ENCODE measurements at places on chromosomes 7 and 10.

- no peaks in the 10 kb centered on the region for H3K36me3 ChIP-seq
- H3K4me3 ChIP-seq = no peak overlapping the region
- no peak for DNase-seq
- no peaks in the 10 kb centered on the region for H3K4me1 ChIP-seq
- no peak overlapping the region for H3K27ac ChIP-seq
These were observed 111.2 kb downstream of the NOC3L start for GRCh38 chr10:94251568-94251967.

GRCh38 chr10:10911035-10911434 is 106.6 kb upstream of the CELF2 start:
- H3K4me1 ChIP-seq = peaks cover 8% of the 10 kb centered on the region
- H3K36me3 ChIP-seq = no peaks in the 10 kb centered on the region
- H3K4me3 ChIP-seq = no peak overlapping the region
- H3K27ac ChIP-seq = no peak overlapping the region

GRCh38 chr7:103660455-103661371 is 214.7 kb upstream of the SLC26A5 start:
- no peaks in the 10 kb centered on the region for H3K36me3 ChIP-seq
- H3K4me1 ChIP-seq = no peaks in the 10 kb centered on the region
- H3K27ac ChIP-seq = no peak overlapping the region
- no peaks in the 10 kb centered on the region for H3K27me3 ChIP-seq

DNA sequence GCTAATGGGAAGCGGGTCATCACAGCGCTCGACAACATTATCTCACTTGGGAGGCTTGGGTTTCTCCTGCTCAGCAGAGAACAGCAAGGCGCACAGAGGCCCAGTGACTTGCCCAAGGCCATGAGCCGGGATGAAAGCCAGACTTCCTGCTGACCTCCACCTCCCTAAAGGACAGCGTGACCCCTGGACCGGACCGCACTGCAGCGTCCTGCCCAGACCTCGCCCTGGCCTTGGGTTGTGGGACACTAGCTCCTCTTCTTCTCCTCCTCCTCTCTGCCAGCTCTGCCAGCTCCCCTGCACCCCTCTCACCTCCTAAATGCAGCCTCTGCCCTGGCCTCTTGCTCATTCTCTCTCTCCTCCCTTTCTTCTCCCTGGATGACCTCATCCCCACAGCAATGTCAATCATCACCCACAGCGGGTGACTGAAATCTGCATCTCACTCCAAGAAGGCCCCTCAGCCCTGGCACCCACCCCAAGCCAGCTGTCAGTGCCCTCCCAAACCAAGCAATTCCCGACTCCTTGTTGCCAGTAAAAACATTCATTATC is 19.4 kb downstream of the SPOCK2 start:
- DNase-seq = no peak
- no peak overlapping the region for H3K4me3 ChIP-seq
- no peaks in the 10 kb centered on the region for H3K27me3 ChIP-seq
- H3K27ac ChIP-seq = no peak overlapping the region
- no peaks in the 10 kb centered on the region for H3K36me3 ChIP-seq
- no peaks in the 10 kb centered on the region for H3K4me1 ChIP-seq

DNA sequence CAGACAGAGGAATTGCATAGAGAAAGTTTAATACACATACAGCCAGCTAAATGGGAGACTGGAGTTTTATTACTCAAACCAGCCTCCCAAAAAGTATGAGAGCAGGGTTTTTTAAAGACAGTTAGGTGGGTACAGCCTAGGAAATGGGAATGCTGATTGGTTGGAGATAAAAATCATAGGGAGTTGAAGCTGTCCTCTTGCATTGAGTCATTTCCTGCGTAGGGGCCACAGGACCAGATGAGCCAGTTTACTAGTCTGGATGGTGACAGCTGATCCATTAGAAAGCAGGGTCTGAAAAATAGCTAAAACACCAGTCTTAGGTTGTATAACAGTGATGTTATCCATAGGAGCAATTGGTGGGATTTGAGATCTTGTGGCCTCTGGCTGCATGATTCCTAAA is 76.1 kb upstream of the POM121L12 start:
- H3K27ac ChIP-seq = no peak overlapping the region
- no peak for DNase-seq
- H3K4me3 ChIP-seq = no peak overlapping the region
- H3K27me3 ChIP-seq = no peaks in the 10 kb centered on the region
- H3K36me3 ChIP-seq = no peaks in the 10 kb centered on the region

DNA sequence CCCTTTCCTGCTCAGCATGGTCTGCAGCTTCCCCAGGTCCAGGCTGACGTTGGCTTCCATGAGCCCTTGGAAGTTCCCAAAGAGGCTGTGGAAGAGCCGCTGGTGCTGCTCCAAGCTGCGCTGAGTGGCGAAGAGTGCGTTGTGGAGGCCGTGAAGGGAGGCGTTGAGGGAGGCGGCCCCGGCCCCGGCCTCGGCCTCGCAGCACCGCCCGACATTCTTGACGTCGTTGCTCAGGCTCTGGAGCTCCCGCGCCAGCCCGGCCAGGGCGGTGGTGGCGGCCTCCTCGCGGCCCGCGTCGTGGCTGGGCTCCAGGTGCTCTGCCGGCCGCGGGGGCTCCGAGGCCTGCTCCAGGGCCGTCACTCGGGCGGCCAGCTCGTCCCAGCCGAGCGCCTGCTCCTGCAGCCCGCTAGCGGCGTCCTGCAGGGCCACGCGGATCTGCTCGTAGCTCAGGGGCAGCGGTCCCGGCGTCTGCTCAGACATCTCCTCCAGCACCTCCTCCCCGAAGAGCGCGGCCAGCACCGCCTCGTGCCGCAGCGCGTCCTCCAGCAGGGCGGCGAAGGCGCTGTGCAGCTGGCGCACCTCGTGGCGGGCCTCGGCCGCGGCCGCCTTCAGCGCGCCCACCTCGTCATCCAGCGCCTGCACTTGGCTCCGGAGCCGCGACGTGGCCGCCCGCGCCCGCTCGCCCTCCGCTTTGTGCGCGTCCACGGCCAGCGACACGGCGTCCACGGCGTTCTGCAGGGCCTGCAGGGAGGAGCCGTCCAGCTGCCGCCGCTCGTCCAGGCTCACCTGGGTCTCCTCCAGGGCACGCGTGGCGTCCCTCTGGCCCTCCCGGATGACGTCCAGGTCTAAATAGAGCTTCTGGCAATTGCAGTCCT is 14.7 kb downstream of the MMRN2 start:
- no peak overlapping the region for H3K4me3 ChIP-seq
- H3K36me3 ChIP-seq = no peaks in the 10 kb centered on the region
- no peak overlapping the region for H3K27ac ChIP-seq
- DNase-seq = peak; percentile 77
- H3K4me1 ChIP-seq = peaks cover 6% of the 10 kb centered on the region

- no peaks in the 10 kb centered on the region for H3K4me1 ChIP-seq
- H3K36me3 ChIP-seq = peaks cover 36% of the 10 kb centered on the region
These were observed 738 bp downstream of the POM121 start for GRCh38 chr7:72925546-72926120.

DNA sequence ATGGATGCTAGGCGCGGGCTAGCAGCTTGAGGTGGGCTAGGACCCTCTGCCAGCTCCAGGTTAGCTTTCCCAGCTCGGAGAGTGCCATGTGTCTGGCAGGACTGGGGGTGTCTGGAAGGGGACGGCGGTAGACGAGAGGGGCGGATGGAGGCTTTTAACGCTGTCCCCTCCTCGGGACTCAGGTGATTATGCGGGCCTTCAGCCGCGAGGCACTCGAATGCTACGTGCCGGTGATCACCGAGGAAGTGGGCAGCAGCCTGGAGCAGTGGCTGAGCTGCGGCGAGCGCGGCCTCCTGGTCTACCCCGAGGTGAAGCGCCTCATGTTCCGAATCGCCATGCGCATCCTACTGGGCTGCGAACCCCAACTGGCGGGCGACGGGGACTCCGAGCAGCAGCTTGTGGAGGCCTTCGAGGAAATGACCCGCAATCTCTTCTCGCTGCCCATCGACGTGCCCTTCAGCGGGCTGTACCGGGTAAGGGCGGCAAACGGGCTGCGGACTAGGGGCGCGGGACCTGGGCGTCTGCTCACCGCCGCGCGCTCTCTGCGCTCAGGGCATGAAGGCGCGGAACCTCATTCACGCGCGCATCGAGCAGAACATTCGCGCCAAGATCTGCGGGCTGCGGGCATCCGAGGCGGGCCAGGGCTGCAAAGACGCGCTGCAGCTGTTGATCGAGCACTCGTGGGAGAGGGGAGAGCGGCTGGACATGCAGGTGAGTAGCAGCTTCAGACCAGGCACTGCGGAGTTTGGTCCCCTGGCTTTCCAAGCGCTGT is 1.1 kb downstream of the CYP26A1 start:
- peak; percentile 59 for DNase-seq
- no peak overlapping the region for H3K27ac ChIP-seq
- peaks cover 47% of the 10 kb centered on the region for H3K4me1 ChIP-seq
- H3K4me3 ChIP-seq = peak overlapping the region; percentile 70

DNA sequence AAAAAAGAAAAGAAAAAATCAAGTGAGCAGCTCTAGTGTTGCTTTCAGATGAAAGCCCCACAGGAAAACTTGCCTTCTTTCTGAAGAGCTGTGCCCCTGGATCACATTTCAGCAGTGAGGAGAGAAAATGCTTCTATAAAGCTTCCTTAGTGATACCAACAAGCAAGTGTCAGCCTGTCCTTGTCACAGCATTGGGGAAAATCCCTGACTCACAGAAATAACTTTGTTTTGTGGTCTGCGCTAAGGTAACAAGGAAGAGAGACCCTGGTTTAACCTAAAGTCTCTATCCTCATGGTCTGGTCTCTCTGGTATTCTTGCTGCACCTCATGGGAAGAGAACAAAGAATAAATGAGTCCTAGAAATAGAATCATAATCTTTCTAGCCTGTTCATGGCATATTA is 885.2 kb upstream of the SORCS1 start:
- no peaks in the 10 kb centered on the region for H3K27me3 ChIP-seq
- no peak overlapping the region for H3K27ac ChIP-seq
- H3K4me1 ChIP-seq = peaks cover 7% of the 10 kb centered on the region
- no peak overlapping the region for H3K4me3 ChIP-seq

DNA sequence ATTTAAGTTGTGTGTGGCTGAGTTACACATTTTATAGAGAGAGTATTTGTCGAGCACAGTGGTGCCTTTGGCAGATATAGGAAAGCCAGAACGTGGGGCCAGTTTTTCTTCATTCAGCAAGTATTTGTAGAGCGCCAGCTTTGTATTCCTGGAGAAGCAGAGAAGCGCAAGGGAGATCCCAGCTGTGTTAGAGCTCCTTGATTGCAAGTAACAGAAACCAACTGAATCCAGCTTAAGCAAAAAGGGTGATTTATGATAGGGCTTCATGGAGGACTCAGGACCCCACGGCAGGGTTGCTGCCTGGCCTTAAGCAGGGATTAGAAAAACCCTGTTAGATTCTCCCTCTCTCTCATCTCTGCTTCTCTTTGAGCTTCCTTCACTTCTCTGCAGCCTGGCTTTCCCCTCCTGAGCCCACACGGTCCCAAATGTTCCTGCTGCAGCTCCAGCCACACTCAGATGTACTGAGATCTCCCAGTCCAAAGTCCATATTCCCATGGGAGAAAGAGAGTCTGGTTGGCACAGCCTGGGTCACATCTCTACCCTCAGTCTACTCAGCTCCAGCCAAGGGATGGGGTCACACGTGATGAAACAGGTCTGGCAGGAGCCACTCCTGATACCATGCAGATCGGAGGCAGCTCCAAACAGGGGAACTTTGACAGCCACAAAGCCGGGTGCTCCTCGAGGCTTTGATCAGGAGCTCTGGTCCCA is 16.7 kb downstream of the UBTD1 start:
- H3K27me3 ChIP-seq = no peaks in the 10 kb centered on the region
- H3K36me3 ChIP-seq = no peaks in the 10 kb centered on the region
- no peak overlapping the region for H3K4me3 ChIP-seq
- DNase-seq = no peak
- H3K27ac ChIP-seq = no peak overlapping the region

- no peak overlapping the region for H3K27ac ChIP-seq
- no peaks in the 10 kb centered on the region for H3K4me1 ChIP-seq
- DNase-seq = no peak
- H3K4me3 ChIP-seq = no peak overlapping the region
- no peaks in the 10 kb centered on the region for H3K36me3 ChIP-seq
- peaks cover 5% of the 10 kb centered on the region for H3K27me3 ChIP-seq
These were observed 45.5 kb downstream of the INSIG1 start for GRCh38 chr7:155343150-155343549.

GRCh38 chr7:16268821-16269768 is 152.2 kb downstream of the CRPPA start:
- H3K27me3 ChIP-seq = no peaks in the 10 kb centered on the region
- peaks cover 18% of the 10 kb centered on the region for H3K4me1 ChIP-seq
- H3K4me3 ChIP-seq = no peak overlapping the region
- no peak for DNase-seq
- H3K36me3 ChIP-seq = no peaks in the 10 kb centered on the region
- no peak overlapping the region for H3K27ac ChIP-seq

DNA sequence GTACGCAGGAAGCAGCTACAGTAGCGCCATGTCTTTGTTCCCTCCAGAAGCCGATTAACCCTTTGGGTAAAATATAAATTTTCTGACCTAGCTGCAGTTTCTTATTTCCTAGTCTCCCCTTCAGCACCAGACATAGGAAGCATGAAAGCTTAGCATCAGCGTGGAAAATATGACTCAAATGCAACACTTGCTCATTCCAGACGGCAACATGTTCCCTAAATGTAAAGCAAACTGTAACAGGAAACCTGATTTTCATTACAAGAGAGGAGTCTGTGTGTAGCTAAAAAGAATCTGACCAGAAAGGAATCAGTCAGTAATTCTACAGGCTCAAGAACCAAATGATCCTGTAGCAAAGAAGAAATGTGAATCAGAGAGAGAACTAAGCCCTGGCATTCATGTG is 219.2 kb downstream of the C7orf25 start:
- H3K36me3 ChIP-seq = no peaks in the 10 kb centered on the region
- H3K4me3 ChIP-seq = no peak overlapping the region
- no peak for DNase-seq
- peaks cover 6% of the 10 kb centered on the region for H3K27me3 ChIP-seq
- H3K4me1 ChIP-seq = peaks cover 13% of the 10 kb centered on the region

- H3K4me3 ChIP-seq = no peak overlapping the region
- DNase-seq = peak; percentile 70
- H3K27me3 ChIP-seq = no peaks in the 10 kb centered on the region
These were observed 225.8 kb upstream of the KLF14 start for GRCh38 chr7:130959743-130960207.

GRCh38 chr10:48791267-48791928 is 106.7 kb downstream of the WDFY4 start:
- H3K4me1 ChIP-seq = no peaks in the 10 kb centered on the region
- no peak overlapping the region for H3K4me3 ChIP-seq
- no peak for DNase-seq
- no peak overlapping the region for H3K27ac ChIP-seq
- no peaks in the 10 kb centered on the region for H3K36me3 ChIP-seq

GRCh38 chr7:44147026-44147991 is 6.2 kb upstream of the MYL7 start:
- no peaks in the 10 kb centered on the region for H3K36me3 ChIP-seq
- H3K4me3 ChIP-seq = no peak overlapping the region
- H3K27me3 ChIP-seq = peaks cover 30% of the 10 kb centered on the region
- H3K27ac ChIP-seq = no peak overlapping the region
- peak; percentile 48 for DNase-seq
- peaks cover 8% of the 10 kb centered on the region for H3K4me1 ChIP-seq
